Lung (tissue), 17 donors: ENCODE measurements at places on chromosomes 6 and 20. TPM values are rescaled to one million over a fixed set of nuclear protein-coding genes. Genes with fewer than 3 reads are reported as not detected.

GRCh38 chr20:24842918-24843715, 106.0 kb upstream of the CST7 start:
- peak; percentile 81 for DNase-seq

DNA sequence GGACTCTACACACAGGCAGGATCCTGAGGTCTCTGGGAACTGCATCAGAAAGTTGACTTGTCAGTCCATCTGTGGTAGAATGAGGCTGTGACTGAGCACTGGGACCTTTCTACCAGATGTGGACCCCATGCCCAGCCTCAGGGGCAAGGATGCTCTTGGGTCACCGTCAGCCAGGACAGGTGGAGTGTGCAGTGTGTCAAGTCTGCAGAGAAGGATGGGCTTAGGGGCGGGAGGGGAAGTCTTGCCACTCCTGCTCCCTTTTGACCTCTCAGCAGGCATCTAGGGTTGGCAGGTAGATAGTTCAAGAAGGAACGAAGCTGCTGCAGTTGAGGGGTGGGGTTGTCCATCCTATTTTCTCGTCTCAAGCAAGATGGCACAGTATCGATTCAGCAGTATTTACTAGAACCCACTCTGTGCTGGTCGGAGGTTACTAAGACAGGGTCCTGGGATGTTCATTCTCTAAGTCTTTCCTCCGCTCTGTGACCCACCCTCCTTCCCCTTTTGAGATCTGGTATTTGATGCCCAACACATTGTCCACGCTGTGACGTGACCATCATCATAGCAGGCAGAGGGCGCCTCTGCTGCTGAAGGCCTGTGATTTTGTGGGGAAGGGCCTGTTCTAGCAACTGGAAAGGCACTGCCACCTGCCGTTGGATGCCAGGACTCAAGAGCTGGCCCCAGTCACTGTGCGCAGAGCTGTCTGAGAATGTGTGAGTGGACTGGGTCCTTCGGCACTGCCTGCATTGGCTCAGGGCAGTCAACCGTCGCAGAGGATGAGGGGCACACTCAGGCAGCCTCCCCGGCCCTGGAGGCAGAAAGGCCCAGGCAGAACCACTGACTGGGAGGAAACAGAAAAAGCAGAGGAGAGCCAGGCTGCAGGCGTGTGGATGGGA, 23.2 kb downstream of the RBCK1 start:
- peak; percentile 74 for DNase-seq

- DNase-seq, result no peak
These were observed 114.0 kb downstream of the BFSP1 start for GRCh38 chr20:17417225-17417624.

GRCh38 chr6:31114541-31114878, at the start of gene PSORS1C1:
Gene PSORS1C1 (plus strand): TSS chr6:31114800. CDS start chr6:31129633, 14,833 bp downstream.
- no peak for DNase-seq

DNA sequence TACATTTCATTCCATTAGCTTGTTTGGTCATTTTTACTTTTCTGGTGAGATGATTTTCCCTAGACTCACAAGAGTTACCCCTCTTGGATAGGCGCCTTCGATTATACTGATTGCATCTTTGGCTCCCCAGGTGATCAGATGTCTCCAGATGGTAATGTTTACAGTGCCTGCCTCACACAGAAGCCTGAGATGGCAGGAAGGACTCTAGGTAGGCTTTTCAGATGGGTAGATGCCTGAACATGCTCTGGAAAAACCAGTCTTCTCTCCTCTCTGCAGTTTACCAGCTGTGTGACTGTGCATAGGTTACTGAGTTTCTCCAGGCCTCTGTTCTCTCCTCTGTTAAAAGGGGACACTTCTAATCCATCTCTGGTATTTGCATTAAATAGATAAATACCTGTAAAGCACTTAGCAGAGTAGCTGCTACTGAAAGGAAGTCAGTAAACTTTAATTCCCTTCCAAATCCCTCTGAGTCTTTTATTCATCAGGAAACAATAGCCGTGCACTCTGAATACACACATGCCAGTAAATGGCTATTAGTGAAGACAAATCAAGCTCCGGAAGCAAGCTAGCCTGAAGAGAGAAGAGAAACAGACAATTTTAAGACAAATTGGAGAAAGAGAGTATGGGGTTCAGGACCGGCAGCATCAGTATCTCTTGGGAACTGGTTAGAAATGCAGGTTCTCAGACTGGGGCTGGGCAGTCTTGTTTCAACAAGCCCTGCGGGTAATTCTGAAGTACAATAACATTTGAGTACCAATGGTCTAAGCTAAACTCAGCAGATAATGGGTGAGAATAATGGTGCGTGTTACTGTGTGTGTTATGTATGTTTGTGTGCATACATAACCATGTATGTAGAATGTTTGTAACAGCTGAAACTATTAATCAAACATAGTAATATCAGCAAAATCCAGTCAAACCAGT, 139.4 kb downstream of the UST start:
- DNase-seq, result no peak

GRCh38 chr6:138988469-138988834, 399 bp upstream of the REPS1 start:
- DNase-seq, result no peak

GRCh38 chr6:151284548-151285017, 44.8 kb downstream of the AKAP12 start:
- DNase-seq, result no peak

DNA sequence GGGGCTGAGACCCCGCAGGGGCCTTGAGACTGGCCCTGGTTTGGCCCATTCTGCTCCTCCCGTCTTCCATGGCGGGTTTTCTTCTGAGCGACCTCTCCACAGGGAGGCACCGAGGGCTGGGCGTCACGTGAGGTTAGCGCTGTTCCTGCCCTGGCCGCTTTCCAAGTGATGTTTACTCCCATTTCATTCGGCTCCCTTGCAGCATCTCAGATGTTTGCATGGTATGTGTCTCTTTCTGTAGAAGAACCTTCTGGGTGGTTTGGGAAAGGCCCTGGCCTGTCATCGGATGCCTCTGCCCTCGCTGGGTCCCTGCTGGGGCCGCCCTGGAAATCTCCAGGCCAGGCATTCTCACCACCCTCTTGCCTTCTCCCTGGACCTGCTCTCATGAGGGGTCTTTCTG, 17.3 kb downstream of the RAMACL start:
- DNase-seq, result no peak

DNA sequence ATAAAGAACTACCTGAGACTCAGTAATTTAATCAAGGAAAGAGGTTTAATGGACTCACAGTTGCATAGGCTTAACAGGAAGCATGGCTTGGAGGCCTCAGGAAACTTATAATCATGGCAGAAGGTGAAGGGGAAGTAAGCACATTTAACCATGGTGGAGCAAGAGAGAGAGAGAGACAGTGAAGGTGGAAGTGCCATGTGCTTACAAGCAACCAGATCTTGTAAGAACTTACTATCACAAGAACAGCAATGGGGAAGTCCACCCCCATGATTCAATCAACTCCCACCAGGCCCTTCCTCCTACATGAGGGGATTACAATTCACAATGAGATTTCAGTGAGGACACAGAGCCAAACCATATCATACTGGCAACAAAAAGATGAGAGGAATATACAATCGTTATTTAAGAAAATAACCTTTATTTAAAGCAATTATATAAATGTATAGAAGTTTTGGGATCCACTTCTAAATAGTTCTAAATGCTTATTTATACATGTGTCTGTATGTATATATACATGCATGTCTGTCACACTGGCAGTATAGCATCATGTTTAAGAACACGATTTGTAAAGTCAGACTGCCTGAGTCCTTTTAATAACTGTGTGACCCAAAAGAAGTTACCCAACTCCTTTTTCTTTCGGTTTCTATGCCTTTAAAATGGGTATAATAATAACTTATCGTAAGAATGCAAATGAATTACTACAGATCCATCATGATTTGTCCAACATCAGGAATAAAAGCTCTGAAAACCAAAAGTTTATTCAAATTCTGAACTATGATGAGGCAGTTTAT, 255.7 kb upstream of the THEMIS start:
- no peak for DNase-seq

DNA sequence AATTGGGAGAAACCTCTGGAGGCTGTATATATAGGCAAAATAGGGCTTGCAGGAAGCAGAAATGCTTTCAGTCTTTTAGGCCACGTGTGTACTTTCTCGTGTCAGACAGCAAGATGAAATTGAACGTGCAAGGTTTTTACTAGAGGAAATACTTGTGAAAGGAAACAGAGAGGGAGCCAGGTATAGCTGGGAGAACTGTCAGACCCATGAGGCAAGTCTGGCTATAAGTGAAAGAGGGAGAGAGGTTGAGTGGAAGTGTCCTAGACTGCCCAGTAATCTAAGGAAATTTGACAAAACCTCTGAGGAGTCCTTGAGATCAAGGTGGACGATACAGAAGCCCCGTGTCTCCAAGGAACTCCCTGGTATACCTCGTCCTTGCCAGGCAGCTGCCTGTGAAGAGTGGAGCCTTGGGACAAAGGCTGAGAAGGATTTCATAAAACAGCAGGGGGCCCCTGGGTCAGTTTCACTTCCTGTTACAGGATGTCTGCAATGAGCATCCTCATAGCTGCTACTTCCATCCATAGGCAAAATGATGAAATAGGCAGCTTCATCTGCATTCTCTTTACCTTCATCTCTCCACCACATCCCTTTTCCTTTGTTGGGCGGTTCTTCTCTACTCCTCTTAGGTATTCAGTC, 114.4 kb upstream of the MAP3K7 start:
- DNase-seq, result no peak

DNA sequence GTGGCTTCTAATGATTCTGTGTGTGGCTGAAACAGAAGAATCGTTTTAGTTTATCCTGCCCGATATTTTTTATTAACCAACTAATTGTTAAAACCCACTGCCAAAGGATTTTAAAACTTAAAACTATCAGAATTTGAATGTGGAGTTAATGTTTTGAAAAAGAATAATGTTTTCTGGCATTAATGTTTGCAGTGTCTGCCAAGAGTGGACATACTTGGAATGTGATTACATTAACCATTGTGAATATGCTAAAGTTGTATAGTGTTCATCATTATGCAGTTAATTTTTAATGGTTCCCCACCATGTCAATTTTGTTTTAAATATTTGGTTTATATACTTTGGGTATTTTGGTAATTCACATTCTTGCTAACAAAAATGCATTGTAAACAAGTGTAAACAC, 24.4 kb downstream of the DCBLD1 start:
- peak; percentile 90 for DNase-seq

DNA sequence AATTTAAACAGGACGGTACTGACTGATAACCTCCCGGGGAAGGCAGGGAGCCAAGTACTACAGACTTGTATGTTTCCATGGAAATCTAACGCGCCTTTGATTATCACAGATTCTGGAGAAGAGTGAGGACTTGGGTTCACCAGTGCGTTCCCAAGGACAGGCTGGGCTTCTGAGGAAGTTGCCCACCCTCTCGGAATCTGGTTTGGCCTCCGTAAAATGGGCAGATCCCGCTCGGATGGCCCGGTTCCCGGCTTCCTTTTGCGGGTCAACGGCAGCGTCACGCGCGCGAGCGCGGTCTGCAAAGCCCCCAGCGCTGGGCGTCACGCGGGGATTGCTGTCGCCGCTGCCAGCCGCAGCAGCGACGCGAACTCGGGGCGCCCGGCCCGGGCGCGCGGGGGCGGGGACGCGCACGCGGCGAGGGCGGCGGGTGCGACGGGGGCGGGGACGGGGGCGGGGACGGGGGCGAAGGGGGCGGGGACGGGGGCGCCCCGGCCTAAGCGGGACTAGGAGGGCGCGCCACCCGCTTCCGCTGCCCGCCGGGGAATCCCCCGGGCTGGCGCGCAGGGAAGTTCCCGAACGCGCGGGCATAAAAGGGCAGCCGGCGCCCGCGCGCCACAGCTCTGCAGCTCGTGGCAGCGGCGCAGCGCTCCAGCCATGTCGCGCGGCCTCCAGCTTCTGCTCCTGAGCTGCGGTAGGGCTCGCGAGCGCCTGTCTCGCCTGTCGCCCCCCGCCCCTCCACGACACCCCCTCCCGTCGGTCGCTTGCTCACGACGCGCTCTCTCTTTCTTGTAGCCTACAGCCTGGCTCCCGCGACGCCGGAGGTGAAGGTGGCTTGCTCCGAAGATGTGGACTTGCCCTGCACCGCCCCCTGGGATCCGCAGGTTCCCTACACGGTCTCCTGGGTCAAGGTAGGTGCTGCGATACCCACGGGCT, at the start of gene CD83:
Gene CD83 (plus strand): TSS at position 615 of the 933 bp plus-strand sequence. CDS start 40 bp downstream, at position 655.
- peak; percentile 78 for DNase-seq

FOXS1 gene
- total RNA-seq, result 2.3 TPM

RPL7L1 gene
- 98.7 TPM for total RNA-seq

CCN6 gene
- total RNA-seq, result not detected

PEDS1 gene
- total RNA-seq, result 21.9 TPM

AP5S1 gene
- 12.4 TPM for total RNA-seq

ATP6V1G2 gene
- 1.5 TPM for total RNA-seq
